ENCODE measurements at places on chromosomes 6 and 20.

DNA sequence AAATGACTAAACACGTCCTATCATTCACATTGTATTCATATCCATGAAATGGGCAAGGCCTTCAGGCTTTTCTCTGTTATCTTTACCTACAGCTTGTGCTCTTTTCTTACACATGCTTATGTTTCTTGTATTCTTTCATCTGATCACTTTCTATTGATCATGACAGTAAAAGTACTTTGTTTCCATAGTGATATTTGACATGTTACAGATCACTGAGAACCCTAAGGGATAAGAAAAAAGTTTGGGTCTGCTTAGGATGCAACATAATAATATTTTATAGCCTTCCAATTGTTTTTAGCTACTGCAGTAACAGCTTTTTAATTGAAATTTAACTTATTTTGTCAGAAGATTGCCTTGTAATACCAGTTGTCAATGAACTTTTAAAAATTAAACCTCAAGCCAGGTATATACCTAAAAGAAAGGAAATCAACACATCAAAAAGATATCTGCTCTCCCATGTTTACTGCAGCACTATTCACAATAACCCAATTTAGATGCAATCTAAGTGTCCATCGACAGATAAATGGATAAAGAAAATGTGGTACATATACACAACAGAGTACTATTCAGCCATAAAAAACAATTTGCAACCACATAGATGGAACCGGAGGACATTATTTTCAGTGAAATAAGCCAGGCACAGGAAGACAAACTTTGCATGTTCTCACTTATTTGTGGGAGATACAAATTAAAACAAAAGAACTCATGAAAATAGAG is 3.0 kb upstream of the SMIM8 start:
- DNase-seq: no peak

- DNase-seq: no peak
These were observed 413.5 kb downstream of the CDC5L start for GRCh38 chr6:44800784-44801592.

GRCh38 chr6:56552187-56553130 is 90.2 kb downstream of the DST start:
- DNase-seq: no peak

GRCh38 chr6:18166312-18167036 is 11.3 kb downstream of the KDM1B start:
- DNase-seq: no peak

- no peak for DNase-seq
These were observed 83.4 kb downstream of the RSPH3 start for GRCh38 chr6:158916617-158917016.

DNA sequence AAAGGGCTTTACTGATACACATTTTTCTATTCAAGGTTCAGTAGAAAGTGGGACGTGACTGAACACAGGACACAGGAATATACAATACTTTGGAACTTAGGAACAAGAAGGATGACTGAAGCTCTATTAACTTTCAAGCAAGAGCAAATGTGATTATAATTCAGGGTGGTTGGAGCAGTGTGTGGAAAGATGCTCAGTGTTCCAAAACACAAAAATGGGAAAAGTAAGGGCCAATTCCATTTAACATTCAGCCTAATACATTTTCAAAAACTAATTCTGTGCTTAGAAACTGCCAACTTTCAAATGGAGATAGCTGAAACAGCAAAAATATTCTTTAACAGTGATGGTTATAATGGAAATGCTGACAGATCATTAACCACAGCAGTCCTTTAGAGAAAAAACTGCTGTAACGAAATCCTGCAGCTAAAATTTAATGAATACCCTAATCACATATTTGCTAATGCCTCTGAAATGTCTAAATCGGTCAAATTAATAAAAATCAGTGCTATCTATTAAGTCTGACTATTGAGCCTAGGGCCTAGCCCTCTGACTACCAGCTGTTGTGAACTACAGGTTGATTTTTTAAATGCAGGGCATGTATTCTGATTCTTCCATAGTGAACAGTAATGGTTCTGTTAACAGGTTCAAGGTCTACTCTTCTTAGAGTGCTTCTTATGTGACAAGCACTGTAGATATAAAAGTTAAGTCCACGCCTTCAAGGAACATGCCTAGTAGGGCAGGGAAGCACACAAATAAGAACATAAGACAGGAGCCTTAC is 45.9 kb downstream of the RARS2 start:
- no peak for DNase-seq

DNA sequence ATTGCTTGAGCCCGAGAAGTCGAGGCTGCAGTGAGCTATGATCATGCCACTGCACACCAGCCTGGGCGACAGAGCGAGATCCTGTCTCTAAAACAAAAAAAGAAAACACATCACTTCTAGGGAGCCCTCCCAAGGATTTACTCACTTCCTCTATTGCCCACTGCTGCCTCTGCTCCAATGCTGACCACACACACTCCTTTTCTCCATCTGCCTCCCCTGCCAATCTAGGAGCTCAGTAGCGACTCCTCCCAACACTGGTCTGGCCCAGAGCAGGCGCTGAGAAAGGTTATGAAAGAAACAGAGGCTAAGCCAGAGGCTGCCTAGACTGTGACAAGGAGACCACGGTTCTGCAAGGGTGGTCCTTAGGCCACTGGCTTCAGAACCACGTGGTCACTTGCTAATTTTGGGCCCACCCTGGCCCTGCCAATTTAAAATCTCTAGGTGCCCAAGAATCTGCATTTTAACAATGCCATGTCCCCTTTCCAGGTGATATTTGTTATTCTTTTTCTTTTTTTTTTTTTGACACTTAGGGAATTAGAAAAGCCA is 1.3 kb upstream of the E2F1 start:
- DNase-seq: no peak

DNA sequence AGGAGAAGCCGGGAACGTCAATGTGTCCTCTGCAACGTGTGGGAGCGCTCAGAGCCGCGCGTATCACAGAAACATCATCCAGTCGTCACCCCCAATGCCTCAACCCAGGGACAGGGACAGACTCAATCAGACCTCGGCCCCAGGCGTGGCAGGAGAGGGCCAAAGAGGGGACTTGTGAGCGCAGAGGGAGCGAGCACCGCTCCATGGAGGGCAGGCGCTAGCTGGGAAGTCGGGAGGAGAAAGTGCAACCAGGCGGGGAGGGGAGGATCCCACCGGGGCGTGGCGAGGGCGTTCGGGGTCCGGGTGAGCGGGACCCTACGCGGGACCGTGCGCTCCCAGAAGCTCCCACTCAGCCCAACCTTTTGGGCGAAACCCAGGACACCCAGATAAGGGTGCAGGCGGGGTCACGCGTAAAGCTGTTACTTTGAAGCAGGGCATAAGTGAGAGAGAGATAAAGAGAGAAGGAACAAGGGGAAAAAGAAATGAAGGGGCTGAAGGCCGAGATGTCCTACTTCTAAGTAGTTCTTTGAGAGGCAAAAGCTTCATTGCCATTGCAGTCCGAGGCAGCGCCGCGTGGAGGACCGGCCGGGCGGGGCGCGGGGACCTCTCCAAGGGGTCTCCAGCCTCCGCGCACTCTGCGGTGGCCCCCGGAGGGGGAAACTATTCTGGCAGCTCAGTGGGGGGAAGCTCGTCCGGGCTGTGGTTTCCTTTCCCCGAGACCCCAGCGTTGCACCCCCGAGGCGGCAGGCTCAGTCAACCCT is 862 bp upstream of the SOBP start:
- peak; percentile 53 for DNase-seq

- DNase-seq: no peak
These were observed 477.7 kb downstream of the BTBD3 start for GRCh38 chr20:12395353-12395752.

- DNase-seq: no peak
These were observed 14.5 kb downstream of the CSNK2A1 start for GRCh38 chr20:528923-529604.

GRCh38 chr6:6788394-6789032 is 200.0 kb downstream of the LY86 start:
- DNase-seq: peak; percentile 15
